ENCODE measurements at places on chromosomes 2 and 18.

- no peak for DNase-seq
These were observed 11.0 kb upstream of the LRRFIP1 start for GRCh38 chr2:237616373-237616733.

GRCh38 chr2:239019183-239019581, 171.3 kb downstream of the TWIST2 start:
- DNase-seq = no peak

- no peak for DNase-seq
These were observed 76.5 kb upstream of the NRP2 start for GRCh38 chr2:205605638-205606304.

- no peak for DNase-seq
These were observed 45.0 kb downstream of the MTA3 start for GRCh38 chr2:42613281-42614064.

- DNase-seq = no peak
These were observed 29.1 kb downstream of the SP140L start for GRCh38 chr2:230356084-230356483.

- no peak for DNase-seq
These were observed 86.8 kb downstream of the GPD2 start for GRCh38 chr2:156522864-156523440.

GRCh38 chr2:48699348-48699930, 56.1 kb downstream of the LHCGR start:
- no peak for DNase-seq

DNA sequence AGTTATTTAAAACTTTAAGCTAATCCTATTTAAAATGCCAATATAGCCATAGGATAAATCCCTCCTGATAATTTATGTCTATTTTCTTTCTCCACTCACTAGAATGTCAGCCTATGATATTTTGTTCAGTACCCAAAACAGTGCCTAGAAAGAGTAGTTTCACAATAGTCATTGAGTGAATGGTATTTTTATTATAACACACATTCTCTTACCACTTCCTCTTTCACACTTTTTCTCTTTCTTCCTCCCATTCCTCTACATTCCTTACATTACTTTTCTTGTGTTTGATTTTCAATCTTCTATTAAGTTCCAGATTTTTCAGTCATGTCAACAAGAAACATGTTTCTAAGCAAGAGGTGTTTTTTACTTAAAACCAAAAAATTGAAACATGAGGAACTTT, 327.6 kb upstream of the UBE2E3 start:
- DNase-seq = no peak

DNA sequence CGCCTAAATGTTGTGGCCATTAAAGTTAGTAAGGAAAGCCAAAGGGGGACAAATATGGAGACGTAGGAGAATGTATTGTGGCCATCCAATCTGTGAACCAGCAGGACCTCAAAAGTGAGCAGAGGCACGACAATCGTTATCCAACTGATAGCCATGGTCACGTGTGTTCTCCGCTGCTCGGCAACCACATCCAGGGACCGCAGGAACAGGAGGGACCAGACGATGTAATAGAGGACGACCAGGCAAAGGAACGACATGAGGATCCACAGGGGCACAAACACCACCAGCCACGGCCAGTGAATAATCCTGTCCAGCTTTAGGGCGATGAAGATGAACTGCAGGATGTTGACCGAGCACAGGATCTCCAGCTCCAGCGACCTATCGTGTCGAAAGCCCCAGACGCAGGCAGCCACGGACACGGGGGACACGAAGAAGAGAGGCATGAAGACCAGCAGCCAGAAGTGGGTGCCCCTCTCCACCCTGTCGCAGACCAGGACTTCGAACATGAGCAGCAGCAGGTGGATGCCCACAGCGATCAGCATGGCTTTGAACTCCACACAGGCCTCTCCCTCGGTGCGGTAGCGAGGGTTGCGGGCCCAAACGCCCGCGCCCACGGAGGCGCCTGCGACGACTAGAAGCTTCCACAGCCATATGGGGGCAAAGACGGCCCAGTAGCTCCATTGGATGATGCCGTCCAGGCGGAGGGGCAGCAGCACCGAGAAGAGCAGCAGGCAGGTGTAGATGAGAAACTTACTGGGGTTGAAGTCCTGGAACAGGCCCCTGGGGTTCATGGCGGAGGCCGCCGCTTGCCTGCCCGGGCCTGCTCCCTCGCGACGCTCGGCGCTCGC, 790 bp downstream of the TMEM185B start:
- DNase-seq = peak; percentile 15

DNA sequence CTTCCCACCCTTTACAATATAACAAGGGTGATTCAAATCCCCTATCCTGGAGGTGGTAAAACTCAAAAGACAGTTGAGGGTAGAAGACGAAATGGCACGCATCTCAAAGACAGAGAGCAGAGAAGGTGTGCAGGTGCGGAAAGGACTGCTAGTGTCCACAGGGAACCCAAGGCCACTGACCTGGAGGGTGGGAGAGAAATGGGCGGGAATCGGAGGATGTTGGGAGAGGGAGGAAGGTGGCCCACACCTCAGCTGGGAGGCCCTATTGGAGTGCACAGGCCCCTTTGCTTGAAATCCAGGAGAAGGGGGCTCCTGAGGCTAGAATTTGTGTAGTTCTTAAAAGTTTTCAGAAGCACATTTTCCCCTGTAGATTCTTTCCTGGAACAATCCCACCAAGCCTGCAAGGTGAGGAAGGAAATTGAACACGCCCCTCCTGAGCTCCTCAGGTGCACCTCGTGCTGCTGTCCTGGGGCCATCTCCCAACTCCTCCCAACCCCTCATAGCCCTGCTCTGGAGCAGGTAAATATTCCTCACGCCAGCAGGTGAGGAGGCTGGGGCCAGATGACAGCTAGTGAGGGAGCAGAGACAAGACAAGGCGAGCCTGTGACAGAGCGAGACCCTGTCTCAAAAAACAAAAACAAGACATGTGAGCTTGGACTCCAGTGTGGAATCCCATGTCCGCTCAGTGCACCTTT, 99.3 kb downstream of the MCFD2 start:
- no peak for DNase-seq

- no peak for DNase-seq
These were observed 58.8 kb upstream of the MAL start for GRCh38 chr2:94966689-94967088.

GRCh38 chr2:25250331-25251070, 82.1 kb upstream of the POMC start:
- DNase-seq = no peak

GRCh38 chr2:40746191-40746590, 294.3 kb upstream of the SLC8A1 start:
- no peak for DNase-seq

GRCh38 chr2:25558262-25558661, 115.1 kb downstream of the DTNB start:
- no peak for DNase-seq

- DNase-seq = no peak
These were observed 35.3 kb upstream of the FRZB start for GRCh38 chr2:182901748-182902147.

- DNase-seq = no peak
These were observed 4.6 kb downstream of the C2orf81 start for GRCh38 chr2:74416778-74417177.

DNA sequence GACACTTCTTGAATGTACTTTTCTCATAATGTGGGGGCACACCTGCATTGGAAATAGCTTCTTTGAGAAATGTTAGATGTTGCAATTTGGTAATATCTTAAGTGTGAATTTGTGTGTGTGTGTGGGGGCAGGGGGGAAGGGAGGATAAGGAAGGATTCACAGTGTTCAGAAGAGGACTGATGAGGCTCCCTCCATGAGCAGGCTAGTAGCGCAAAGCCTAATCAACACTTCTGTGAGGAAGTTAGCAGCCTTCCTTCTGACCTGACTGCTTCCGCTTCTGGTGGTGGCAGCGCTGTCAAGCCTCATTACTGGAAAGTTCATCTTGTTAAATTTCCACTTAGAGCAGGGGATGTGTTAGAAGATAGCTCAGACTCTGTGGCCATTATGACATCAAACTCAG, 295.4 kb upstream of the SPRED2 start:
- DNase-seq = no peak

DNA sequence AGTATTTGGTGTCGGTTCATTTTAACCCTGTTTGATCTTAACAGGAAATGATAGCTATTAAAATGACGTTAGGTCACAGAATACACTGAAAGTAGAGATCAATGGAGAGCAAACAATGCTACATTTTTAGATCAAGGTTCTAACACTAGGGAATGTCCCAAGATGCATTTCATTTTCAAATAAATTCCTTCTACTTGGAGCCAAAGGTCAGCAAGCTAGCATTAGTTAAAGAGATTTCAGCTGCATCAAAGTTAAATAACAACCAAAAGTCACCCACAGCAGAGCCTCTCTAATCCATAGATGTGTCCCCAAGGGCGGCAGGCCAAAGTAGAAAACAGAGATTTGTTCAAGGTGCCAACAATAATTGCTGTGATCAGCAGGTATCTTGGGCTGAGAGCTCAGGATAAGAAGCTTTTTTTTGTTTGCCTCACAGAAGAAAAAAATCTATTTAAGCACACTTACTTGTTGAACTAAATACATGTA, 1233.6 kb upstream of the TMEFF2 start:
- DNase-seq = no peak

Data from femur (tissue), 1 donor.